ENCODE measurements at places on chromosomes 5 and 9.

DNA sequence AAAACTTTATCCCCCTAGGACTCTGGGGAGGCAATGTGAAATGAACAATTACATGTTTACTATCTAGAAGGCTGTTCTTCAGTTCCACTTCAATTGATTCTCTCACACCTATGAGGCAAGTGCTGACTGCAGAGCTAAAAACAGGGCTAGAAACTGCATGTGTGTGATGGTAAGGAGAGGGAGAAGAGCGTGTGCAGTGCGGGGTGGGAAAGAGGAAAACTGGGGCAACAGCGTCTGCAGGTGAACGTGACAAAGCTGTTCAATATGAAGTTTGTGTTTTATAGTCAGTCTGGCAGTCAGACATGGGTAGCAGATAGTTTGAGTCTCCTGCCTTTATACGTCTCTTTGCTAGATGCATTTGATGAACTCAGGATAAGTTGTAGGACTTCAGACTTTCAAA, 6.6 kb upstream of the COMMD10 start:
- no peak for DNase-seq

GRCh38 chr9:121929893-121930875, 162.9 kb downstream of the TTLL11 start:
- DNase-seq: no peak

DNA sequence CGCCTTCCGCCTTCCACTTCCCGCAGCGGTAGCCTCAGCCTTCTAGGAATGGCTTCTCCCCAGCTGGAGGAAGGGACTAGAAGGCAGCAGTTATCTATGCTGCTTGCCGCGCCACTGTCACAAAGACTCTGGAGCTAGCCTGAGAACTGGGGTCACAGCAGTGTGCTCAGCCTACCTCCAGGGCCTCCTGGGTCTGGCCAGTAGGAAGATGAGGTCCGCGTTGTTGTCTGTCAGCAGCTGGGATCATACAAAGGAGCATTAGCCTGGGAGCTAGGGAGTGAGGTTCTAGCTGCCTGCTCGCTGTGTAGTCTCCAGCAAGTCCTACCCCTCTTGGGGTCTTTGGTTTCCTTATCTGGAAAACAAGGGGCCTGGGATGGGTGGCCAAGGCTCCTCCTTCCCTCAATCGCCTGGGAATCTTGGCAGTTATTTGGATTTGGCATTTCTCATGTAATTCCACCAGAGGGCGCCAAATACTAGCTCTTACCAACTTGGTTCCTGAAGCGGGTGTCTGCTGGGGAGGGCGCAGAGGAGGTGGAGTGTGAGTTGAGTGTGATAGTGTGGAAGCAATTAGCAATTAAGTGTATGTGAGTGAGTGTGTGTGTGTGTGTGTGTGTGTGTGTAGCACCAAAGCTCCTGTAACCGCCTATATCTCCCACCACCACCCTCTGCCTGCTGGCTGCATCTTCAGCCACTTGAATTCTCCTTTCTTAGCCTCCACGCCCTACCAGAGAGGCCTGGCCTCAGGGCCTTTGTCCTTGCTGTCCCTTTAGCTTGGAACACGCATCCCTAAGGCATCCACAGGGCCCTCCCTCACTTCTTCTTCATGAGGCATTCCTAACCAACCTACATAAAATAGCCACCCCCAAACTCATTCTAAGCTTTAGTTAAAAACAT, 97.1 kb downstream of the ENTREP1 start:
- DNase-seq: peak; percentile 78

DNA sequence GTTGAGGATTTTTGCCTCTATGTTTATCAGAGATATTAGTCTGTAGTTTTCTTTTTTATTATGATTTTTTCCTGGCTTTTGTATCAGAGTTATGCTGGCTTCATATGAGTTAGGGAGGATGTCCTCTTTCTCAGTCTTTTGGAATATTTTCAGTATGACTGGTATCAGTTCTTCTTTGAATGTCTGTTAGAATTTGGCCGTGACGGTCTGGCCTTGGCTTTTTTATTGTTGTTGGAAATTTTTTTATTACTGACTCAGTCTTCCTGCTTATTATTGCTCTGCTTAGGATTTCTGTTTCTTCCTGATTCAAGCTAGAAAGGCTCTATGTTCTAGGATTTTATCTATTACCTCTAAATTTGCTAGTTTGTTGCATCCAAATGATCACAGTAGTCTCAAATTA, 421.9 kb downstream of the CDH10 start:
- no peak for DNase-seq

DNA sequence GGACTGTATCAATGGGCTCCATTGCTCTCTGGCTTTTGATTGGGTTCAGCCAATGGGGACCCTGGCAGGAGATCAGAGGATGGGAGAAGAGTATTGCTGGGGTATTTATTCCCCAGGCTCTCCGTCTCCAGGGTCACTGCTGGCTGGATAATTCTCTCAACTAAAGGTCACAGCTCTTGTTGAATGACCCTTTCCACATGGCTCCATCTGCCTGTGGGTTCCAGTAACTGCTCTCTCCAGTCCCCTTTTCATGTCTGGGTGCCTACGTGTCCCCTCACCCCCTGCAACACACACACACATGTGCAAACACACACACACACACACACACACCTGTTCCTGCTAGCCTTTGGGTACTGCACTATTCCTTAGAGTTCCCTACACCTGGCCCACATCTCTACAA, 53.9 kb upstream of the RIC1 start:
- DNase-seq: no peak

GRCh38 chr5:56900858-56901578, 8.4 kb upstream of the SETD9 start:
- DNase-seq: peak; percentile 47

- no peak for DNase-seq
Observed at GRCh38 chr9:20240498-20240897, 381.8 kb downstream of the MLLT3 start.

- DNase-seq: no peak
Observed at GRCh38 chr5:81428446-81428845, 34.5 kb upstream of the ACOT12 start.

DNA sequence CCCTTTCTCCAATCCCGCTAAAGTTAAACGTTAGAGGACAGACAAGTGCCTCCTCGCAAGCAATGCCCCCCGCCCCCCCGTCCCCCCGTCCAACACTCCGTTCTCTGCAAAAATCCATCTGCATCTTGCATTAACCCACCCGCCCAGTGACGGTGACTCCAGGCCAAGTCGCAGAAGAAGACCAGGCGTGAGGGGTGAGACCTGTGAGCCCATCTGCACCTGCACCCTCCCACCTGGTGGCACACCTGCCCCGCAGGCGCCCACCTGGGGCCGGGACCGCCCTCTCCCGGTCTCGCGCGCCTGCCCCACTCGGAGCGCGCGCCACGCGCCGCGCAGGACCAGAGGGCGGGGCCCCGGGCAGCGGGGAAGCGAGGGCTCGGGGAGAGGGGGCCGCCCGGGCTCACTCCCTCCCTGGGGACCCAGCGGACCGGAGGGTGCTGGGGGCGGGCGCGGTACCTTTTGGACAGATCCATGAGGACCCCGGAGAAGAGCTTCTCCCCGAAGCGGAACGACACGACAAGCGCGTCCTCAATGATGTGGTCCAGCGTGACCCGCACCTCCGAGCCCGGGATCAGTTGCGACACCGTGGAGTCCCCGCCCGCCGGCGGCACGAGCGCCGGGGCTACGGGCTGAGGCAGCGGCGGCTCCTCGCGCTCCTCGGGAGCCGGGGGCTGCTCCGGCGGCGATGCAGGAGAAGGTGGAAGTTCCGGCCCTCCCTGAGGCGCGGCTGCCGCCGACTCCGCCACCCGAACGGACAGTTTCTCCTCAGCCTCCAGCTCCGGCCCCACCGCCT, 705 bp downstream of the PWWP2A start:
- peak; percentile 67 for DNase-seq

DNA sequence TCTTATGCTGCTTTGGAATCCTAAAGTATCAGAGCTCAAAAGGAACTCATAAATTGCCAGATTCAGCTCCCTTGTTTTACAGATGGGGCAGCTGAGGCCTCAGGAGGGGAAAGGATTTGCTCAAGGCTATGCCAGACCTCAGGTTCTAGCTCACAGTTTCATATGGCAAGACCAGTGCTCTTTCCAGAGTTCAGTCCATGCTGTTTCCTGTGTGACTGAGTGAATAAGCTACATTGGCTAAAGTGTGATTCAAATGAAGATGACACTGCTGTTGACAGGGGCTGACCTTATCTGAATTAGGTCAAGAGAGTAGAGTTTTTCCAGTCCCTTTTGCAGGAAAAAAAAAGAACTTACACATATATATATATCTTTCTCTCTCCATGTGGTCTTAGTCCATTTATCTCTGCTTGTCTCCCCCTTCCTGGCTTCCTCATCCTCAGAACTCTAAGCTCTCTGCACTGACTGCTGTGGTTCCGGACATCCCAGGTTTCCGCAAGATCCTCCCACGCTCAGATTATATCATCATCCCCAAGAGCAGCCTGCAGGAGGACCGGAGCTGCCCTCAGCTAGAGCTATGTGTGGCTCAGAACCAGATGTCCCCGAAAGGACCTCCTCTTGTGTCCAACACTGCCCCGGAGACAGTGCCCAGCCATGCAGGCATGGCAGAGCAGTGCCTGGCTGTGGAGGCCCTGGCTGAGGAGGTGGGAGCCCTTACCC, 9.3 kb downstream of the HMGXB3 start:
- DNase-seq: no peak

DNA sequence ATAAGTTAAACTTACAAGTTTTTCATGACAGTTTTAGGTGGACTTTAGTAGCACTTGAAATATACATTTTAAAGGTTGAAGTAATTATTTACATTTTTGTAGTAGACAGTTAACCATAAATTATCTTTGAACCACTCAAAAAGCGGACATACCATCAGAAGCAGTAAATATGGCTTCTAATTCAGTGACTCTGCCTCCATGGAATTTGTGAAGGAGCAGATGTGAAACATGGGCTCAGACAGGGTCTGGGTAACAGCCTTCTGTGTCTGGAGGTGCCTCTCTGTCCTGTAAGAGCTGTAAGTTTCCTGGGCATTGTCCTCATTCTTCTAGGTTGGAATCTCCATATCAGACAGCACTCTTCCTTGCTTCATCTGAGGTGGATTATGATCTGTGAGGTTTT, 12.4 kb downstream of the RLN2 start:
- DNase-seq: no peak

DNA sequence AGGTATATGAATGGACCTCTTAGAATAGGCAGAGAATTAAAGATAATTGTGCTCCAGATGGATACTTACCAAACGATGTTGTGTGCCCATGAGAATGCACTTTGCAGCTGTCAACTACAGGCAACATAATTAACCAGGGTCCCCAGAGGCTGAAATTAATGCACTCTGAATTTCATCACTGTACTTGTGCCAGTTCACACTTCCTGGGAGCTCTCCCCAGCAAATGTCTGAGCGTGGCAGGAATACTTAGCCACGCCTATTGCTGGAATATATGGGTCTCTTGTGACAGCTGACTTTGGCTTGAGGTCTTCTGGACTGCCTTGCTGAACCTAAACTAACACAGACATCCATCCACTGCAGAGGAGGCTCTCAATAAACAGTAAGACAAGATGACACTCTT, 11.9 kb upstream of the C1QTNF2 start:
- DNase-seq: no peak

DNA sequence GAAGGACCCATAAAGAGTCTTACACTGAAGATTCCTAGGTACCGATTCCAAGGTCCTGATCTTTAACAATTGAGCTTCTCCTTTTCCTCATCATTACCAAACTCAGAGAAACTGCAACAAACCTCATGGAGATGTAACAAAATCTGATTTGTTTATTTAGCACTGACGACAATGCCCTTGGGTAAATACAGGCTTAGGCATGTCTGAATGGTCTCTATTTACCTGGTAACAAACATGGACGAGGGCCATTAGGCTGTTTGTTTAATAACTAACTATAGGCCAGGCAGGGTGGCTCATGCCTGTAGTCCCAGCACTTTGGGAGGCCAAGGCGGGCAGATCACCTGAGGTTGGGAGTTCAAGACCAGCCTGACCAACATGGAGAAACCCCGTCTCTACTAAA, 333.3 kb downstream of the AGTPBP1 start:
- no peak for DNase-seq
